ENCODE measurements at places on chromosomes 1 and 21.

GRCh38 chr1:228339059-228339704 is 67.5 kb downstream of the TRIM11 start:
- no peaks in the 10 kb centered on the region for H3K4me1 ChIP-seq
- H3K27me3 ChIP-seq, result no peaks in the 10 kb centered on the region
- DNase-seq, result no peak
- no peak overlapping the region for H3K4me3 ChIP-seq
- H3K27ac ChIP-seq, result no peak overlapping the region

GRCh38 chr1:116377541-116378529 is 4.8 kb downstream of the ATP1A1 start:
- no peaks in the 10 kb centered on the region for H3K27me3 ChIP-seq
- peaks cover 31% of the 10 kb centered on the region for H3K4me1 ChIP-seq
- H3K36me3 ChIP-seq, result peaks cover 3% of the 10 kb centered on the region
- no peak overlapping the region for H3K4me3 ChIP-seq

DNA sequence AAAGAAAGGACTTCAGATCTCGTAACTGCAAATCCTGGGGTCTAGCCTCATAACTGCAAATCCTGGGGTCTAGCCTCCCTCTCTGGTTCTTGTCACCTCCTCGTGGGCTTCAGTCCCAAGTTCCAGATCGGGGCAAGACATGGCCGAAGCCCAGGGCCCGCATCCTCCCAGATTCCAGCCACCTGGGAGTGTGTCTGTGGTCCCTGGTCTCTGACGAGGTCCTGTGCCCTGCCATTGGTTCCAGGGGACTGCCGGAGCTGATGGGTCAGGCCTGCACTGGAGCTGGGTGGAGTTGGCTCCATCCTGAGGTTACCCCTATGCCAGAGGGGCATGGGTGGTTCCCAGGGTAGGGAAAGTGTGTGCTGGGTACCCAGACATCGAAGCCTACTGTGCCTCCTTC is 17.7 kb upstream of the C1orf174 start:
- no peaks in the 10 kb centered on the region for H3K4me1 ChIP-seq
- H3K36me3 ChIP-seq, result no peaks in the 10 kb centered on the region
- no peak for DNase-seq
- no peaks in the 10 kb centered on the region for H3K27me3 ChIP-seq

DNA sequence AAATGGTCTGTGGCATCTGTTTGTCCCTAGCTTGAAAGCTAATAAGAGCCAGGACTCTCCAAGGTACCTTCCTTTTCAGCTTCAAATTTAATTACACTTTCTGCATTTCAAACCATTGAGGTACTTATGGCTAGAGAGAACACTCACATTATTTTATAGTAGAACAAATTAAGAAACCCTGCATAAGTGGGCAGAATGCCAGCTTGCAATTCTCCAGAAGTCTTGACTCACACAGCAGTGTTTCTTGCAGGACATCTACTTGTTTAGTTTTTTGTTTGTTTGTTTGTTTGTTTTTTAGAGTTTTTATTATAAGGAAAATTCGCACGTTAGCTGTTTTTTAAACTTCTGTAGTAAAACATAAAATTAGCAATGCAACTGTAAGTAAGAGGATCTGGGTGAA is 397.2 kb downstream of the NEGR1 start:
- peaks cover 40% of the 10 kb centered on the region for H3K4me1 ChIP-seq
- H3K4me3 ChIP-seq, result no peak overlapping the region
- no peak for DNase-seq
- no peaks in the 10 kb centered on the region for H3K36me3 ChIP-seq
- H3K27ac ChIP-seq, result no peak overlapping the region
- no peaks in the 10 kb centered on the region for H3K27me3 ChIP-seq

- no peak for DNase-seq
- peaks cover 58% of the 10 kb centered on the region for H3K4me1 ChIP-seq
- H3K36me3 ChIP-seq, result no peaks in the 10 kb centered on the region
- H3K27ac ChIP-seq, result peak overlapping the region; percentile 18
- peak overlapping the region; percentile 79 for H3K4me3 ChIP-seq
Observed at GRCh38 chr1:23556635-23557470, 2.4 kb downstream of the ID3 start.

DNA sequence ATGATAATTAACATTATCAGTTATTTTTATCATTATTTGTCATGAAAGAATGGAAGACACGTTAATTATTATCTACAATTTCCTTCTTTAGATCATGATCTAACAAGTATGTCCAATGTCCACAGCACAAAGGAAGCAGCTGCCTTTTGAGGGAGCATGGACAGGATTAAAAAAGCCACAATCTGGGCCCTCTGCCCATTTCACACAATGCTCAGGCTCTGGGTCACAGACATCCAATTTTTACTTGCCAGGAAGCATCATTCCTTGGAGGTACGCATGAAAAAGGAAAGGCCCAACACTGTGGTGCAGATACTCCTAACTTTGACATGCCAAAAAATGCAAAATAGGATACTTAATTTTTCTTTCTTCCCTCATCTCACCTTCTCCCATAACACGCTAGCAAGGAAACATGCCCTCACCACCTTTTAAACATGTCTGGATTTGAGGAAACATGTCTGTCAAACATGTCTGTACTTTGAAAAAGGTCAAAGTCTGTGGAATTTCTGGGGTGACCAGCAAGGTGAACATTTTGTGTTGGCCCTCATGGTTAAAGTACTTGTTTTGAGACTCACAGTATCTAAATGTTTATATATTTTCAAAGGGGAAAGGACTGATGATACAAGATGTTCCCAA is 40.0 kb downstream of the GADD45A start:
- no peak for DNase-seq
- H3K4me1 ChIP-seq, result peaks cover 13% of the 10 kb centered on the region
- H3K4me3 ChIP-seq, result no peak overlapping the region

- H3K36me3 ChIP-seq, result peaks cover 25% of the 10 kb centered on the region
- peaks cover 6% of the 10 kb centered on the region for H3K4me1 ChIP-seq
- no peak overlapping the region for H3K4me3 ChIP-seq
- no peak overlapping the region for H3K27ac ChIP-seq
- no peak for DNase-seq
- H3K27me3 ChIP-seq, result no peaks in the 10 kb centered on the region
Observed at GRCh38 chr21:36163750-36164741, 7.4 kb downstream of the DOP1B start.

DNA sequence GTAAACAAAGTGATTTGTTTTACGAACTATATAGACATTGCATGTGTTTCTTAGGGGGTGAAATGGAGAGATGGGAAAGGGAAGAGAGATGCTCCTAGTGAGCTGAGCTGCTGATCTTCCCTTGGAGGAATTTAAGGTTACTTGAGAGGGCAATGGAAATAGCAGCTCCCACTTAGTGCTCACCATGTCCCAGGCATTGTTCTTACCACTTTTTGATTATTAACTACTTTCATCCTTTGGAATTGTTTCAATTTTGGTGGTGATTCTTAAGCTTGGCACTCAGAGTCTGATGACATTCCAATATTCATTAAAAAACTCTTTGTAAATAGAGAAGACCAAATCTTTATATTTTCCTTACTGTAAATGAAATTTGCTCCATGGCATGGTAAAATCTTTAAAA is 124.9 kb downstream of the ITSN1 start:
- no peak for DNase-seq
- H3K4me1 ChIP-seq, result no peaks in the 10 kb centered on the region
- no peak overlapping the region for H3K27ac ChIP-seq
- no peaks in the 10 kb centered on the region for H3K27me3 ChIP-seq
- H3K4me3 ChIP-seq, result no peak overlapping the region
- H3K36me3 ChIP-seq, result peaks cover 22% of the 10 kb centered on the region

DNA sequence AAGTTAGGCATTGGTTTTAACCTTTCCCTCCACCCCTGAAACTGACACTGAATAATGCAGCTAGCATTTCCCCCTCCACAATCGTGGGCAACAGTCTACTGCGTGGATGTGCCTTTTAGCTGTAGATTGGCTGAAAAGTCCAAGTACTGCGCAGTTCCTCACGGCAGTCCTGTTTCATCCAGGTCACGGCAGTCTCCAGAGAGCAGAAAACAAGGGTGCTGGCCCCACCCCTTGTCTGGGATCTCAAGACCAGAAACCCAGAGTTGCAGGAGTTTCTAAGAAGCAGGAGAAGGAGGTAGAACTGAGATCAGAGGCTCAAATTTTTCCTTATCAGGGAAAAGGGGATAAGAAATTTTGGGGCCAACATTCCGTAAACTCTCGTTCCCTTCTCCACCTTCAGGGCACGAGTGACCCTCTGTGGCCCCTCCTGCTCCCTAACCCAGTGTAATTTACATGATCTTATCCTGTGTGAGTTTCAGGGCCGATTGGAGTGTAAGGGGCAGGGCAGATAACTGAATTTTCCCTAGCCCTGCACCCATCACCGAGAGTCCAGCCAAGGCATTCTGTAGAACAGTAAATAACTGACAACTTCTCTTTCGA is 25.9 kb upstream of the PLA2G2C start:
- H3K27me3 ChIP-seq, result peaks cover 9% of the 10 kb centered on the region
- H3K4me1 ChIP-seq, result no peaks in the 10 kb centered on the region
- no peak for DNase-seq
- no peak overlapping the region for H3K4me3 ChIP-seq

- peaks cover 98% of the 10 kb centered on the region for H3K4me1 ChIP-seq
Observed at GRCh38 chr1:41898191-41898713, 20.5 kb downstream of the HIVEP3 start.

GRCh38 chr1:65691152-65691900 is 101.4 kb upstream of the PDE4B start:
- no peaks in the 10 kb centered on the region for H3K27me3 ChIP-seq
- H3K27ac ChIP-seq, result no peak overlapping the region
- H3K4me3 ChIP-seq, result no peak overlapping the region

DNA sequence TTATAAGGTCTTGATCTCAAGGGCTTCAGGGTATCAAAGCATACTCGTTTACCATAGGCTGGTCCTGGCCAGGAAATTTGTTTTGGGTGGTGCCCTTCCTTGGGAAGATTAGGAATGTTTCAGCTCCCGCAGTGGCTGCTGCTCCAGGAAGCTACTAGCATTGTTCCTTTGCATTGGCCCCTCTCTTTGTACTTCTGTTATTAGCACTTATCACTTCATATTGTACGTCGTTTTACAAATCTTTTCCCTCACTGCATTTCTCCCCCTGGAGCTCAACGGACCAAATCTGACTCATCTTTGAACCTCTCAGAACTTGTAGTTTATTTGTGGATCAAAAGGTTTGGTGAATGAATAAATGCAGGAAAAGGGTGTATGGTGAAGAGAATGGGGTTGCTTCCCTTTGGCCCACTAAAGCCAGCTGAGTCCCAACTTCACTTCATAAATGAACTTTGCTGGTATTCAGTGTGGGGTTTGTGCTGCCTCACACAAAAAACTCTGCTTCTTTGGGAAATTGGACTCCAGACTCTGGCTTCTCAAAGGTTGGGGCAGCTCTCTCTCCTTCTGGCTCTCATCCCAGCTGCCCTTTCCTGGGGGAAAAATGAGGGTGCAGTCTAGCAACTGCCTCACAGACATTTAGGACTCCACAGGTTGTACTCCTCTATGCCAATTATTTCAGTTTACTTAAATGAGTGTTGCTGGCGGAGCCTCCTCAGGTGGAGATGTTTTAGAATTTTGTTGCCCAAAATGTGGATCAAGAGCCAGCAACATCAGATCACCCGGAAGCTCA is 5.9 kb downstream of the GNAT2 start:
- H3K27me3 ChIP-seq, result peaks cover 5% of the 10 kb centered on the region
- H3K4me3 ChIP-seq, result no peak overlapping the region
- no peak for DNase-seq
- H3K4me1 ChIP-seq, result no peaks in the 10 kb centered on the region

DNA sequence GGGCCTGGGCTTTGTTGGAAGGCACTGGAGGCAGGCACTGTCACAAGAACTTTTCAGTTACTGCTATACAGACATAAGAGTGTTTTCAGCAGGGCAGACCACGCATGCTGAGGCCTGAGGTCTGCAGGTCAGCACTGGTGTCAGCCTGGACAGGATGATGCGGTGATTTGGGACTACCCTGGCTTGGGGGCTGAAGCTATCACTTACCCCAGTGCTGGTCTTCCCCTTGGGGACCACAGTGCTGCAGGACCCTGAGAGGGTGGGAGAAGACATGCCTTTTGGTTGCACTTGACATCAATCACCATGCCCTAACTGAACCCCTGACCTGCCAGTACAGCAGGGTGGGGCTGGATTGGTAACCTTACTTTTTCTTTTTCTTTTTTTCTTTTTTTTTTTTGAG is 9.2 kb downstream of the DMRTB1 start:
- no peaks in the 10 kb centered on the region for H3K4me1 ChIP-seq
- H3K36me3 ChIP-seq, result no peaks in the 10 kb centered on the region
- no peak overlapping the region for H3K4me3 ChIP-seq
- DNase-seq, result no peak

DNA sequence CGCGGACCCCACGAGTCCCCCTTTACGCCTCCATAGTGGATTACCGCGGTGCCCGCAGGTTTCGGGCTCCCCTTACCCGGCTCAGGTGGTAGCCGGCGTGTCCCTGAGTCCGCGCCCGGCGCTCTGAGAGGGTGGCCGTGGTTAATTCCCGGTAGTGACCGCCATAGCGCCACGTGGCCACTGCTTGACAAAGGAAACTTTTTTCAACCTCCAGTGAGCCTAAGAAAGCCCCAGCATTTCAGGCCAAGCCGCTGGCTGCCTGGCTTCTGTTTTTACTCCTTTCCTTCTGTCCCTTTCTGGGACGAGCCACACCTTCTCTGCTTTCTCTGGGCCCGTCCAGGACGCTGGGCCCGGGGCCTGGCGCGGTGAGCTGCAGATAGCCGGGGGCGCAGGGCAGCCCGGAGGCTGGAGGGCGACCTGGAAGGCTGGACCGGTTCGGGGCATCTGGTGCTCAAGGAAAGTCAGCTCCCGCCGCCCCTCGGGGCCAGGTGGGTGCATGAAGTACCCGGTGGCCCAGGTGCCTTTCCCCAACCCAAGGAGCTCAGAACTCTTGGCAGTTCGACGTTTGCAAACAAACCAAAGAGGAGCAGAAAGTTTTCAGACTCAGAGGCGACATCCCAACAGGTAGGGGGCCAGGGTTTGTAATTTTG is 540 bp upstream of the C1orf198 start:
- H3K27ac ChIP-seq, result no peak overlapping the region
- H3K36me3 ChIP-seq, result no peaks in the 10 kb centered on the region
- DNase-seq, result no peak

GRCh38 chr1:12615865-12616708 is 1.9 kb downstream of the DHRS3 start:
- peak overlapping the region; percentile 60 for H3K4me3 ChIP-seq
- DNase-seq, result peak; percentile 27
- peaks cover 68% of the 10 kb centered on the region for H3K4me1 ChIP-seq
- H3K27ac ChIP-seq, result peak overlapping the region; percentile 90
- H3K36me3 ChIP-seq, result peaks cover 24% of the 10 kb centered on the region
- H3K27me3 ChIP-seq, result peaks cover 5% of the 10 kb centered on the region

- H3K36me3 ChIP-seq, result no peaks in the 10 kb centered on the region
- no peaks in the 10 kb centered on the region for H3K27me3 ChIP-seq
- no peaks in the 10 kb centered on the region for H3K4me1 ChIP-seq
Observed at GRCh38 chr1:248047008-248047407, 372 bp downstream of the OR2L3 start.

- DNase-seq, result no peak
- no peaks in the 10 kb centered on the region for H3K4me1 ChIP-seq
- H3K4me3 ChIP-seq, result no peak overlapping the region
- no peaks in the 10 kb centered on the region for H3K27me3 ChIP-seq
Observed at GRCh38 chr1:4173731-4174130, 273.7 kb upstream of the C1orf174 start.
